NCI-H82 (cell line): ENCODE measurements at places on chromosomes 16 and 17.

DNA sequence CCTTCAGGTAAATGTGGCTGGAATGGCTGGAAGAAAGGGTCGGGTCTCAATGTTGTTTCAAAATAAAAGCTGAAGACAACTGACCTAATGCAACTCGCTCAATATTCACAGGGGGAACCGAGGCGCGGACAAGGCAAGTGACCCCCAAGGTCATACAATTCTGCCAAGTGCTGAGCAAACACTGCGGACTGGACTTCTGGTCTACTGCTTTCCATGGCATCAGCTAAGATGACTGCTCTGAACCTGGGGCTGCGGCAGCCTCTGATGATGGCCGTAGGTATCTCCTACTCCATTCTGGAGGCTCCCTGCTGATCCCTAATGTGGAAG lies 21.9 kb downstream of the CA4 start:
- DNase-seq, result no peak

- DNase-seq, result no peak
Measured at GRCh38 chr17:5619088-5619740, 34.9 kb upstream of the NLRP1 start.

DNA sequence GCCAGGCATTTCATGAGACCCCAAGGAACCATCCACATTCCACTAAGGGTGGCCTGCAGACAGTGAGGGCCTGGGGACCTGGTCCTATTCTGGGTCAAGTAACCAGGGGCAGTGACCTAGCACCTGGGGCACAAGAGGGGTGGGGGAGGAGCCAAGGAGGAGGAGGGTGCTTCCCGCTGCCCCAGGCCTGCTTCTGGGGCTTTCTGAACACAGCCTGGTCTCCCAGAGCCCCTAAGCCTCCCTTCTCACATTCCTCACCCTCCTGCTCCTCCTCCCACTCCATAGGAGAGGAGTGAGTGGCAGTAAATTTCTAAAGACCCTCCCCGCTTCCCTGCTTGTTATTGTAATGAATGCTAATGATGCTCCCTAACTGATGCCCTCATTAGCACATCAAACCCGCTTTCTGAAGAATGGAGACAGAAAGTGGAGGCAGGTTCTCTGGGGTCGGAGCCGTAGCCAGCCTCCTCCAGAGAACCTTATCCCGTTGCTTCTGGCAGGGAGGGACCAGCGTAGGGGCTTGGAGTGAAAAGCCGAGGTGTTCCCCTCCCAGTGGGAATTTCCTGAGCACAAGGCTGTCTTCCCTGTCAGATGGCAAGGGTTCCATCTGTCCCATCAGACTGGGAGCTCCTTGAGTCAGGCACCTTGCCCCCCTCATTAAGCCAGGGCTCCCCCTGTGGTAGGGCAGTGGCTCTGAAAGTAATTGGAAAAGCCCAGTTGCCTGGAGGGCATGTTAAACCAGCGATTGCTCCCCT lies 3.7 kb upstream of the SRCIN1 start:
- peak; percentile 68 for DNase-seq

- no peak for DNase-seq
Measured at GRCh38 chr17:73598212-73598611, 46.0 kb downstream of the SDK2 start.

DNA sequence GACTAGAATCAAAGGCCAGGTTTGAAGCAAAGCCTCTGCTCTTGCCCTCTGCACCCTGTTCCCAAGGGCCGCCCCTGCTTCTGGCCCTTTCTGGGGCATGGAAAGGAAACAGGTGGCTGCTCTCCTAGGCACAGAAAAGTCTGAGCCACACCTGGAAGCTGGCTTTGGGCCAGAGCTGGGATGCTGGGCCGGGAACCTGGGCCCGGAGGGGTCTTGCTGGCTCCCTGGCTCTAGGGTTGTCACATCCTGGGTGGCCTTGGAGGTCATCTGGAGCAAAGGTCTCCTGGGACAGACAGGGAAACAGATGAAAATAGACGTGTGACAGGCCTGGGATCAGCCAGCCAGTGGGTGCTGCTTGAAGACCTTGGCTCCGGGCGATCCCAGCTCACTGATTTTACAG lies 74.1 kb upstream of the LHX1 start:
- no peak for DNase-seq

- DNase-seq, result no peak
Measured at GRCh38 chr17:36107660-36108059, 4.0 kb downstream of the CCL4 start.

- DNase-seq, result peak; percentile 90
Measured at GRCh38 chr16:75702242-75702641, 981 bp upstream of the DUXB start.
